ENCODE measurements at places on chromosomes 7 and 10.

- no peak for DNase-seq
These were observed 6.5 kb downstream of the POR start for GRCh38 chr7:75921479-75921878.

DNA sequence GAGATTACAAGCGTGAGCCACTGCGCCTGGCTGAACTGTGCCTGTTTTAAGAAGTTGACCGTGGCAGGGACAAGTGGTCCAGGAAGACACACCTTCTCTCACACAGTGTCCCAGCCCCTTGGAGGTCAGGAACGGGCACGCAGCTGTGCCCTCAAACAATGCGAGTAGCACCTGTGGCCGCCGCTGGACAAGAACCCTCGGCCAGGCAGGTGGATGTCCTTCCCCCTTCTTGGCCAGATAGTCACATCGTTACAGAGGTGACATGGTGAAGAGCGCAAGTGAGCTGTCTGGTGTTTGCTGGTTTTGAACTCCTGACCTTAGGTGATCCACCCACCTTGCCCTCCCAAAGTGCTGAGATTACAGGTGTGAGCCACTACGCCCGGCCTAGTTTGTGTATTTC, 8.8 kb downstream of the ZFAND2A start:
- DNase-seq: no peak

- no peak for DNase-seq
These were observed 56.5 kb upstream of the EFCAB10 start for GRCh38 chr7:105637755-105638154.

GRCh38 chr7:83119026-83119382, 43.7 kb downstream of the PCLO start:
- no peak for DNase-seq

GRCh38 chr7:42240416-42240815, 3.4 kb upstream of the GLI3 start:
- no peak for DNase-seq

- no peak for DNase-seq
These were observed 38.6 kb downstream of the SFTPD start for GRCh38 chr10:79910344-79910743.

GRCh38 chr7:50565977-50566376, 772 bp upstream of the DDC start:
- no peak for DNase-seq

- no peak for DNase-seq
These were observed 19.4 kb downstream of the C1GALT1 start for GRCh38 chr7:7201578-7202374.

DNA sequence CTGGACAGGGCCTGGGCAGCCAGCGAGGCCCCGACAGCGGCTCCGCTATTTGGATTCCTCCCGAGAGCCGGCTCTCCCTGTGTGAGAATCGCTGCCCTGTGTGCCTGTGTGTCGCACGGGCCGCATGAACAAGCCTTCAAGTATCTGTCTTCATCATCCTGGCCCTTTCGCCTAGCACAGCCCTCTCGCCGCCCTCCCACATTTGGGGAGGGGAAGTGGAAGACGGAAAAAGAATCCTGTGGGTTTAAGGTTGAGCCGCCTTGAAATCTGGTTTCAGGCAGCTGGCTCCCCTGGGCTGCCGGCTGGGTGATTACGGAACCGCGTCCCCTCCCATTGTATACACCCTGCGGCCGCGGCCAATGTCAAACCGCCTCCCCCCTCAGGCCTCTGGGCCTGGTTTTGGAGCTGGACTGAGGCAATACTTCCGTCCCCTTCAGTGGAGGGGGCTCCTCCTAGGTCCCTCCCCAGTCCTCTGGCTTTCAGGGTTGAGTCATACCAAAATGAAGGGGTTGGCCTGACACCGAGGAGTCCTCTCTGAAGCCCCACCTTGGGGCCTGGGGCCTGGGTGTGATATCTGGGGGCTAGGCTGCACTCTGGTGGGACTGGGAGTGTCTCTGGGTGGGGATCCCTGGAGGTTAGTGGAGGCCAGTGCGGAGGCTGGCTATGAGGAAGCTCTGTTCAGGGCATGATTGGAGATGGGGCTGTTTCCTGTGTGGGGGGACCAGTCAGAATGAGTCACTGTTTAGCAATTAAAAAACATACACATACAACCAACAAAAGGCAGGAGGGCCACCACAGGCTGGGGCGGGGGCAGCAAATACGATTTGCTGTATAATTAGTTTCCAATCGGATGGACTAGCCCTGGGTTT, 1.7 kb downstream of the TRIM8 start:
- peak; percentile 48 for DNase-seq

DNA sequence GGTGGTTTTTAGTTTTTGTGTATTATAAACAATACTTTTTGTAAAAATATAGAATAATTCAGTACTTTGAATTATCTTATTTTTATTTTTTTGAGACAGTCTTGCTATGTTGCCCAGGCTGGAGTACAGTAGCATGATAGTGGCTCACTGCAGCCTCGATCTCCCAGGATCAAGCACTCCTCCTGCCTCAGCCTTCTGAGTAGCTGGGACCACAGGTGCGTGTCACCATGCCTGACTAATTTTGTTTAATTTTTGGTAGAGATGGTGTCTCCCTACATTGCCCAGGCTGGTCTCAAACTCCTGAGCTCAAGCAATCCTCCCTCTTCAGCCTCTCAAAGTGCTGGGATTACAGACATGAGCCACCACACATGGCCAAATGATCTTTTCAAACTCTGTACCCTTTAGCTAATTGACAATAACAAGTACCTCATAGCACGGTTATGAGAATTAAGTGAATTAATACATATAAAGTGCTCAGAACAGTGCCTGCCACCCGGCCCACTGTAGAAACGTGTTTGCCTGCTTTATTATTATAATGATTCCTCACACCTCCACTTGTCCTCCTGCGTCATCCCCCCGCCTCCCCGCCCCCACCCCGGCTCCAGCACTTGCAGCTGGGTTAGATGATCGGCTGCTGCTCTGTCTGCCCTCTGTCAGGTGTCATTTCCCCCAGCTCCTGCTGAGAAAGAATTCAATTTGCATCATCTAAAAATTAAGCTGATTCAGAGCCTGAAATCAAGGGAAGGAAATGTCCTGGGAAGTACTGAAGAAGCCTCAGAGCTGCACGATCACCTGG, 53.6 kb upstream of the NRF1 start:
- DNase-seq: no peak

DNA sequence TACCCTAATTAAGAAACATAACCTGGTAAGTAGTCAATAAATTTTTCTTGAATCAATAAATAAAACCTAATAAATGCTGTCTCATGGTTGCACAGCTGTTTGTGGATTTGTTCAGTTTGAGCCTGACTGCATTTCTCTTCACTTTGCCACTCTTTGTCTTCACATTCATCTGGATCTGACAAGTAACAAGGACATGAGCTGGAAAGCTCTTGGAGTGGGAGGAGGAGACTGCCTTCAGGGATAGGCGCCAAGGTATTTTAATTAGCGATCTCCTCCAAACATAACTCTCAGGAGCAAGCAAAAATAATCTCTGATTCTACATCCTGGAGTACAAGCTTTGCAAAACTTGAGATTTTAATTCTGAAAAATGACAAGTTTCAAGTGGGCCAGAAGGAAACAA, 251.0 kb downstream of the BMPER start:
- DNase-seq: no peak

DNA sequence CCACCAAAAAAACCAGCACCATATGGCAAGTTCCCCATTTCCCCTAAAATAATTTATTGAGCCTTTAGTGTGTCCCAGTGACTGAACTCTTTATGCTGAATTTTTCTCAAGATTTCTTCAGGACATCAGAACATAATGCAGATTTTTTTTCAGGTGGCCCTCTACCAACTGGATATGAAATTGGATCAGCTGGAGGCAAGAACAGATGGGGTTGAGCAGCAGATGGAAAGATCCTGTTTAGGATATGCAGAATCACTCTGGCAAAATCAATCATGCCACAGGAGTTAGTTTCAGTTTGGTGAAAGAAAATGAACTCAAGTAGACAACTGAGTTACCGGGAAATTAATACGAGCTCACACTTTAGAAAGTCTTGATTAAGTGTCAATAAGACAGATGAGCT, 761.5 kb upstream of the C7orf33 start:
- DNase-seq: no peak

- DNase-seq: no peak
These were observed 666 bp upstream of the MAP3K8 start for GRCh38 chr10:30433306-30433729.

GRCh38 chr7:36663481-36663880, 60.8 kb downstream of the AOAH start:
- no peak for DNase-seq

DNA sequence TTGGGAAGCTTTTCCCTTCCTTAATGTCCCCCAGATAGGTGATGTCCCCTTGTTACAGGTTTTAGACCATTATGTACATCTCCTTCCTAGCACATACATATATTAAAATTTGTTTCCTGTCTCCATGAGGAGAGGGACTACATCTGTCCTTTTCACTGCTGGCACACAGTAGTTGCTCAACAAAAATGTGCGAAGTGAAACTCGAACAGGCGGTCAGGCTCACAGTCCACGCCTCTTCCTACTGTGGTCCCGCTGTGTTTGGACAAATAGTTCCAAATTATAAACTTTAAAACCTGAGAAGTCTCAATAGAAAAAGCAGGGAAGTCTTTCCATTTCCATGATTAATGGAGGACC, 1.2 kb upstream of the HHEX start:
- DNase-seq: no peak

- DNase-seq: no peak
These were observed 385.0 kb downstream of the KCNMA1 start for GRCh38 chr10:77252380-77253146.

GRCh38 chr7:89029864-89030263, 234.3 kb upstream of the TEX47 start:
- no peak for DNase-seq

- DNase-seq: no peak
These were observed 32.5 kb downstream of the COL1A2 start for GRCh38 chr7:94426980-94427875.

GRCh38 chr10:62054408-62054807, 152.9 kb downstream of the ARID5B start:
- DNase-seq: no peak

GRCh38 chr10:73884017-73884416, 9.7 kb upstream of the CAMK2G start:
- DNase-seq: no peak

- DNase-seq: no peak
These were observed 14.3 kb downstream of the ADAM12 start for GRCh38 chr10:126373972-126374371.

- DNase-seq: no peak
These were observed 530.6 kb downstream of the PHTF2 start for GRCh38 chr7:78329001-78329655.

DNA sequence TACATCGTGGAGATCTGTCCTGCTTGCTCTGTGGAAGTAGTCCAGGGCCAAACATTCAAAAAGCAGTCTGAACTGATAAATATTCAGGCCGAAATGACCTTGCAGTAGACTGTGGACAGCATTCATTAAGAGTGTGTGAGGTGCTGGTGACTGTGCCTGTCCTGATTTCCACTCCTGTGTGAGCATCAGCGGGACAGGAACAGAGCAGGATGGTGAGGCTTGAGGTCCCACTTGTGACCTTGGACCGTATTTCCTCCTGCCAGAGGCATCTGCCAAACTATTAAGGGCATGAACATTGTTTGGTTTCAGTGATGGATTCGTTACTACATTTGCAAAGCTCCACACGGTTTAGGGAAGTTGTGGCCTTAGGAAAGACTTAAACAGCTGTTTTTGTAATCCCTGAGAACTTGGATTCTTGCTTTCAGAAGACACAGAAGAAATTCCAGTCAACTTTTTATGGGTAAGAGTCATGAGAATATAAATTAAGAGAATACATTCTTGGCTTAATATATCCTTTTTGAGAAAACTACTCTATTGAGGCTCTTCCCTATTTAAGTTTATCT, 32.8 kb downstream of the CCNY start:
- no peak for DNase-seq

GRCh38 chr7:156524818-156525597, 115.6 kb upstream of the RNF32 start:
- no peak for DNase-seq

Data from stimulated activated CD8-positive, alpha-beta memory T cell treated with anti-CD3 and anti-CD28 coated beads, Interleukin-7, amount 100 ng/mL, for 1 hour (primary cell).